ENCODE measurements at places on chromosomes 1 and 21. TPM values are rescaled to one million over a fixed set of nuclear protein-coding genes. Genes with fewer than 3 reads are reported as not detected.

Gene CLCN6
- 28.1 TPM for total RNA-seq

Gene PPIAL4G
- total RNA-seq: not detected

Gene INSRR
- 0.45 TPM for total RNA-seq

Gene PLA2G2F
- total RNA-seq: not detected

Gene TXNDC12
- 53.9 TPM for total RNA-seq

Gene PIGV
- total RNA-seq: 13.1 TPM

Gene TRABD2B
- total RNA-seq: 6.0 TPM

Gene HEYL
- 5.6 TPM for total RNA-seq

Gene PDE9A
- total RNA-seq: 26.5 TPM

Gene PRAMEF26
- total RNA-seq: not detected

Gene FCRL2
- total RNA-seq: not detected

Gene CHODL
- 0.95 TPM for total RNA-seq

Gene LAX1
- total RNA-seq: 0.07 TPM

DNA sequence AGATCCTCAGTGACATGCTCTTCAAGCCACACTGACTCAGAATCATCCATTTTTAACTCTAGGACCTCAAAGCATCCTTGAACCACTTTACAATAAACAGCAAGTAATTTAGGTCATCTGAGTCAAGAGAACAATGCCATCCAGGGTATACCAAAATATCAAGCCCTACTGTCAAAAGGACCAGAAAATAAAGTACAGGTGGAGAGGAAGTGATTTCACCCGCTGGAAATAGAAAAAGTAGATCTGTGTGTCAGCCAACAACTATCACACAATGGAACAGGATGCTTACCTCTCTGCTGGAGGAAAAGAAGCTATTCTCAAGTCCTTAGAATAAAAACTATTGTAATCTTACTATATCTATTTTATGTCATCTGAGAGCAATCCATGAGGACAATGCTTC is 37.0 kb downstream of the RERE start:
- no peaks in the 10 kb centered on the region for H3K36me3 ChIP-seq
- peaks cover 5% of the 10 kb centered on the region for H3K4me1 ChIP-seq
- no peaks in the 10 kb centered on the region for H3K27me3 ChIP-seq
- no peak overlapping the region for H3K4me3 ChIP-seq

- DNase-seq: no peak
- peak overlapping the region; percentile 64 for H3K27ac ChIP-seq
- no peak overlapping the region for H3K4me3 ChIP-seq
- H3K27me3 ChIP-seq: no peaks in the 10 kb centered on the region
- H3K36me3 ChIP-seq: no peaks in the 10 kb centered on the region
Measured at GRCh38 chr1:161096015-161096414, 2.1 kb upstream of the KLHDC9 start.

GRCh38 chr1:155179112-155180031 is 5.7 kb downstream of the TRIM46 start:
- no peaks in the 10 kb centered on the region for H3K36me3 ChIP-seq
- H3K4me1 ChIP-seq: peaks cover 5% of the 10 kb centered on the region
- no peak overlapping the region for H3K4me3 ChIP-seq
- DNase-seq: no peak
- peaks cover 5% of the 10 kb centered on the region for H3K27me3 ChIP-seq

DNA sequence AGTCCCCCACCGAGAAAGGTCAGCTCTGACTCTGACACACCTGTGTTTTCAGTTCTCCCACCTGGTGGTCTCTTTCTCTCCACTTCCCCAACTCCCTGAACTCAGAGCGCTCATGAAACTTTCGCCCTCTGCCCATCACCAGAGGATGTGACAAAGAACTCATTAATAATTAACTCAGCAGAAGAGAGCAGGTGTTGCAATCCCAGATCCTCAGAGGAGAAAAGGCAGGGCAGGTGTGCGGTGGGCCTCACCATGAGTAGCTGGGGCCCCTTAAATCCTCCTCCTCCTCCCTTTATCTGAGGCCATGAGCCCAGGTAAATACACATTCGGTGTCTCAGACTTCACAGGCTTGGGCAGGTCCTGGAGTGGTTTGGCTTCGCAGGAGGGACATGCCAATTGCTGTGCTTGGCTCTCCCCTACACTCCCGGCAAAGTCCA is 1.7 kb upstream of the LAMB3 start:
- no peak for DNase-seq
- no peaks in the 10 kb centered on the region for H3K36me3 ChIP-seq
- H3K4me1 ChIP-seq: peaks cover 53% of the 10 kb centered on the region
- H3K27me3 ChIP-seq: no peaks in the 10 kb centered on the region
- H3K4me3 ChIP-seq: no peak overlapping the region

DNA sequence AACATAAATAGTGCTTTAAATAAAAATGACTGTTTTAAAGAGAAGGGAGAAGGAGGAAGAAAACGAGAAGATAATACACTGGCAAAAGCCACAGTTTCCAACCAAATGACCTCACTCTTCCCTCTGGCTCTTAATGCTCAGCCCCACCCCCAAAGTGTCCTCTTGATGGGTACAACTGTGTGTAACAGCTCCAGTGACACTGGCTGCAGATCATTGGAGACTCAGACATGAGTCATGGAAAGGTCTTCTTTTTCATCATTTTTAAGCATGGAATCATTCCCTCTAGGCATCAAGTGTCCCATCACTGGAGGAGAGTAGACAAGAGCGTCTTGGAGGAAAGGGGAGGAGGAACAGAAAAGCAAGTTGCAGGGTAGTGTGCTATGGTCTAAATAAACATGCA is 333.0 kb downstream of the PAPPA2 start:
- no peak overlapping the region for H3K27ac ChIP-seq
- H3K36me3 ChIP-seq: no peaks in the 10 kb centered on the region
- no peak overlapping the region for H3K4me3 ChIP-seq
- H3K27me3 ChIP-seq: peaks cover 2% of the 10 kb centered on the region
- no peak for DNase-seq

- peaks cover 16% of the 10 kb centered on the region for H3K27me3 ChIP-seq
- H3K4me1 ChIP-seq: peaks cover 12% of the 10 kb centered on the region
- no peak overlapping the region for H3K4me3 ChIP-seq
- DNase-seq: no peak
Measured at GRCh38 chr1:29712284-29712651, 475.9 kb downstream of the PTPRU start.

- no peak for DNase-seq
- H3K36me3 ChIP-seq: no peaks in the 10 kb centered on the region
- H3K4me3 ChIP-seq: no peak overlapping the region
- H3K4me1 ChIP-seq: peaks cover 58% of the 10 kb centered on the region
Measured at GRCh38 chr1:162215902-162216301, 146.4 kb downstream of the NOS1AP start.

GRCh38 chr21:27306206-27306605 is 339.3 kb upstream of the ADAMTS5 start:
- no peak for DNase-seq
- no peak overlapping the region for H3K27ac ChIP-seq
- no peaks in the 10 kb centered on the region for H3K27me3 ChIP-seq

GRCh38 chr1:190904091-190904695 is 426.5 kb upstream of the BRINP3 start:
- H3K4me3 ChIP-seq: no peak overlapping the region
- H3K27ac ChIP-seq: no peak overlapping the region
- H3K4me1 ChIP-seq: no peaks in the 10 kb centered on the region
- H3K36me3 ChIP-seq: no peaks in the 10 kb centered on the region

- H3K4me1 ChIP-seq: no peaks in the 10 kb centered on the region
- no peak overlapping the region for H3K4me3 ChIP-seq
- no peak for DNase-seq
- no peaks in the 10 kb centered on the region for H3K27me3 ChIP-seq
Measured at GRCh38 chr1:226983992-226984364, 43.9 kb downstream of the COQ8A start.

DNA sequence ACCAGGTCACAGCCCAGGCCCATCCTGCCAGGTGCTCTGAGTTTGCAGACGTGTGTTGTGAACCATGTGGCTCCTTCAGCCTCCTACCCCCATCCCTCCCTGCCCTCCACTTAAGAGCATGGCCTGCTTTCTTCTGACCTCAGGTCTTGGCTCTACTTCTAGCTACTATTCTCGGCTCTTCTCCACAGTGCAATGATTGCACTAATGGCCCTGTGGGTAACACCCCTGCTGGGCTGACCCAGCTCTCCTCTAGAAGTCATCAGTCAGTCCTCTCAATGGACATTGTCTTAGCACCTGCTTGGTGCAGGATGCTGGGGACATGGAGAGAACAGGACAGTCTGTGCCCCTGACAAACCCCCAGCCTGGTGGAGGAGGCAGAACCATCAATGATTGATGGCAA is 22.2 kb upstream of the IFFO2 start:
- no peaks in the 10 kb centered on the region for H3K4me1 ChIP-seq
- no peak overlapping the region for H3K27ac ChIP-seq
- no peak for DNase-seq
- H3K4me3 ChIP-seq: no peak overlapping the region

DNA sequence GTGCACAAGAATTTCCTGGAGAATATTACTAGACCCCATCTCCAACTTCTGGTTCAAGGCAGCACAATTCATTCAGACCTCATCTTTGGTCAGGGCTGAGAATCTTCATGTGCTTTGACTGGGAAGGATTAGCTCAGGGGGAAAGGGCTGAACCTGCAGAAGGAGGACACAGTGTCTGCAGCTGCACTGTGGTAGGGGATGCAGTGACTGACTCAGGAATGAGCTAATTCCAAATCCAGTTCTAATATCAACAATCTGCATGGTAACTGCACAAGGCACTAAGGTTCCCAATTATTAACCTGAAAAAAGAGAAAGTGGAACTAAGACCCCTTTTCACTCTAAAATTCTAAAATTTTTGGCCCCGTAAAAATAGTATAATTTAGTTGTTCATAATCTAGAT is 31.6 kb downstream of the TTLL7 start:
- H3K4me3 ChIP-seq: no peak overlapping the region
- no peak overlapping the region for H3K27ac ChIP-seq
- no peak for DNase-seq
- H3K4me1 ChIP-seq: no peaks in the 10 kb centered on the region
- peaks cover 1% of the 10 kb centered on the region for H3K36me3 ChIP-seq
- no peaks in the 10 kb centered on the region for H3K27me3 ChIP-seq

DNA sequence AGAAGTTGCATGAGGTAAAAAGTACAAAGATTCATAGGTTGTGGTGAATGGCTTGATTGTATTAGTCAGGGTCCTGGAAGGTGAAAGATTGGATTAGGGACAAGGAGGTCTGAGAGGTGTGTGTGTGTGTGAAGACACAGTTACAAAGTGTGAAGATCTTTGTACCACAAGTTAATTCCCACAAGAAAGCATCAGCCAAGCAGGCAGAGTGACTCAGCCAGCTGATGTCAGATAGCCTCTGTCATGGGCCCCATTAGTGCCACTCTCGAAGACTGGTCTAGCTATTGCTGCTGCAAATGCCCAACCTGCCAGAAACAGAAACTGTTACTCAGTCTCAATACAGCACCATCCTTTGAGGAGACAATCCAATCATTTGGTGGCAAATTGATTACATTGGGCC is 96.5 kb downstream of the DTL start:
- no peak for DNase-seq
- peaks cover 12% of the 10 kb centered on the region for H3K36me3 ChIP-seq
- no peak overlapping the region for H3K27ac ChIP-seq
- H3K4me3 ChIP-seq: no peak overlapping the region
- H3K4me1 ChIP-seq: no peaks in the 10 kb centered on the region

DNA sequence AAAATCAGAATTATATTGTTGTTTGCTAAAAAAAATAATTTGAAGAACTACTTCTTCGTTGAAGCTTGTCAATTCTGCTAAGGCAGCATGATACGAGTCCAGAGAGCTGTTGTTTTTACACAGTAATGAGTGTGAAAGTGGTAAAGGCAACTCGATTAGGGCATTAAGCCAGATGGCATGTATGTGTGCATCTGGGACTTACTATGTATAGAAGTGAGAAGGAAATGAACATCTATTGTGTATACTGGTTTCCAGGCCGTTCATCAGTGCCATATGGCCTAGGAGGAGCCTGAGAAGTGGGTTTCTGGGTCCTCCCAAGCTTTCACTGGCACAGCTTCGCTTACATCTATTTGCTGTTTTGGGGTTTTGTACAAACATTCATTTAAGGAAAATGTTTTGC is 5.7 kb downstream of the CTPS1 start:
- no peak overlapping the region for H3K4me3 ChIP-seq
- no peak for DNase-seq
- H3K36me3 ChIP-seq: peaks cover 39% of the 10 kb centered on the region
- peaks cover 35% of the 10 kb centered on the region for H3K4me1 ChIP-seq
- H3K27me3 ChIP-seq: no peaks in the 10 kb centered on the region

DNA sequence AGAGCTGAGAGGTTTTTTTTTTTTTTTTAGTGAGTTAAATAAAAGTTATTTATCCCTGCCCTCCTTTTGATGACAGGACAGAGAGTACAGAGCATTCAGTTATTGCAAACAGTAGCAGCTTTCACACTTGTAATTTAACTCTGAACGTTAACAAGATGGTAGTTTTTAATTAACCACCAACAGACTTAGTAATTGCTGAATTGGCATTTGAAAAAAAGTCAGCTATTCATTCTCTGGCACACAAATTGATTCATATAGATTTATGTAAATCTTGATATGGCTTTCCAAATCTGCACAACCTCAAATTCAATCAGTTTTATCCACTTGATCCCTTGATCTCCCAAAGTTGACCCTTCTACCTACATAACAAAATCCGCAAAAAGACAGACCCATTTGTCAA is 918 bp downstream of the LEMD1 start:
- no peak for DNase-seq
- H3K4me1 ChIP-seq: peaks cover 6% of the 10 kb centered on the region
- H3K27me3 ChIP-seq: peaks cover 46% of the 10 kb centered on the region
- H3K4me3 ChIP-seq: no peak overlapping the region

DNA sequence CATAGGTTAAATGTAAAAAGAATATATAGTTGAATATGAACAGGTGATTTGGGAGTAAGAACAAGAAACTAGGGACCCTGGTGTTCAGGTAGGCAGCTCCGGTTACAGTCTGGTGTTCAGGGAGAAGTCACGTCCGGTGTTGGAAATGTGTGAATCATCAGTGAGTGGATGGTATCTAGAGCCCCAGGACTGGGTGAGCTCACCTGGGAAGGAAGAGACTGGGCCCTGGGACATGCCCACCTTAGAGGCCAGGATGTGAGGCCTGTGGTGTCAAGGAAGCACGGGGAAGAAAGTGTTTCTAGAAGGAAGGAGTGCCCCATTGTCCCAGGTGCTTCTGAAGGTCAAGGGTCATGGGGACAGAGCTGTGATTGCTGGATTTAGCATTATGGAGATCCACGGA is 1.5 kb upstream of the GJB3 start:
- H3K36me3 ChIP-seq: no peaks in the 10 kb centered on the region
- DNase-seq: no peak
- peaks cover 62% of the 10 kb centered on the region for H3K27me3 ChIP-seq
- no peak overlapping the region for H3K27ac ChIP-seq

Data from mesothelial cell of epicardium (in vitro differentiated cells).